ENCODE measurements at places on chromosomes 2 and 18. TPM values are rescaled to one million over a fixed set of nuclear protein-coding genes. Genes with fewer than 3 reads are reported as not detected.

The IAH1 gene
- total RNA-seq, result 38.7 TPM

DNA sequence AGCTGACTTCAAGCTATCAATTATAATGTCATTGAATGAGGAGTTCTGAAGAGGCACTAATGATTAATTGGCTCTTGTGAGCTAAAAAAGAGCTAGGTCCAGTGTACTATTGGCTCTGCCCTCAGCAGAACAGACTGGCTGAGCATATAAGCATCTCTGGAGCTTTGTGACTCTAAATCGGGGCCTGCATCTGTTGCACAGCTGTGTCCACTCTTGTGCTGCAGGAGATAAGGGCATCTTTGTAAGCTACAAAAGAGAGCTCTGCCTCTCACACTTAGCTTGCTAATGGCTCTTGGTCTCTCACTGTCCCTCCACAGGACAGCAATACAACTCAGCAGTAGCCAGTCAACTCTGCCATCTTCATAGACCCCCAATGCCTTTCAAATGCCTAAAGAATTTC is 61.5 kb upstream of the L3MBTL4 start:
- DNase-seq, result no peak

DNA sequence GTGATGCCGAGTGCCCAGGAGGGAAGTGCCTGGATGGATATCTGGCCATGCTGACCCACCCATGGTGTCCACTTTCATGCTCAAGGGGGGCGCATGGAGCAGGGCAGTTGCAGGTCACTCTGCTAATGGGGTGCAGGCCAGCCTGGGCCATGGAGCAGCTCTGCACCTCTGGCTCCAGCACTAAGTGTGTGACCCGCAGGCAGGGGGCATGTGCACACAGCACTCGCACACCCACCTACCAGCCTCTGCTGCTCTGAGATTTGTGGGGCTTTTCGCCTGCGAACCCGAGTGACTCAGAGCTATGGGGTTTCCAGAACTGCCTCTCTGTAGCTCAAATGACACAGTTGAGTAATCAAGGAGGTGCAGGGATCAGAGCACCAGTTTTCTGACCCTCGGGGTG is 66.2 kb downstream of the CYP26B1 start:
- DNase-seq, result no peak

- DNase-seq, result no peak
Observed at GRCh38 chr2:72109291-72109690, 38.4 kb downstream of the CYP26B1 start.

The UGT1A5 gene
- total RNA-seq, result not detected

GRCh38 chr18:48392268-48392667 is 16.9 kb downstream of the ZBTB7C start:
- no peak for DNase-seq

Measured in cerebellum (tissue), 4 donors.